ENCODE measurements at places on chromosomes 13 and 19. TPM values are rescaled to one million over a fixed set of nuclear protein-coding genes. Genes with fewer than 3 reads are reported as not detected.
A peak's percentile ranks its signal among the peaks of the same experiment; 100 is the strongest.

The POU2F2 gene
- total RNA-seq = not detected

The PINLYP gene
- total RNA-seq = not detected

DNA sequence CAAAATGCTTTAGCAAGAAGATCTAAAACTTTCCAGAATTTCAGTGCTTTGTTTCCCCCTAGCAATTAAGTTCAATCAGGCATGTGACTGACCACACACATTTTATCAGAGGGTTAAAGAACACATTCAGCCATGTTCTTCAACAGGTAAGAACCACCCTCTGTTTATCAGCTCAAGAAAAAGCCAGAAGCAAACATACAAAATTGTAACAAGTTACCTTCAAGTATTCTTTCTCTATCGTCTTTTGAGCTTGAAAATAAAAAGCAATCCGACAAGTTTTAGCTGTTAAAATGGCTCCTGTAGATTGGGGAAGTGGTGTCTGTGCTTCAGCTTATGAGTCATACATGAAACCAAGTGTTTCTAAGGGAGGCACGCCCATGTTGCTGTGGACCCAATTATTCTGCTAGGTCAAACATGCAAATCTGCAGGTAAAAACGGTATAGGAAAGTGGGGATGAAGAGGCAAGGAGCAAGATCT lies at the start of gene ELF1:
Gene ELF1, minus strand, starts transcription at position 306 of the 477 bp plus-strand sequence. CDS start 37,262 bp downstream, outside the sequence.
- DNase-seq = peak; percentile 83

The LIM2 gene
- total RNA-seq = not detected

The NALCN gene
- 0.34 TPM for total RNA-seq

The LYL1 gene
- total RNA-seq = not detected

DNA sequence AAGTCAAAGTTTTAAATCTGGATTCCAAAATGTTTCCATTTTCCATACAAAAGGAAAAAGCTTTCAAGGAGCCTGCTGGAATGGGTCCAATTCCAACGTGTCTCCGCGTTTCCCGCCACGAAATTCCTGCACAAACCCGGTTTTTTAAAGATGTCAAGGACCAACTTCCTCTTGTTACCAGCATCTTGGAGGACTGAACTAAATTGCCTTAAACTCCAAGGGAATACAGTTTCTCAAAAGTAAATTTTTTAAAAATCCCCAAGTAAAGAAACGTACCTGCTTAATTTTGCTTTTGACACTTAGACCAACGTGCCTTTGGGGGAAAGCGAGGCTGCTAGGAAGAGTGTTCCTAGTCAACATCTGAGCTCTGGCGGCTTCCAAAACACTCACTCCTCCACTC lies 12.3 kb upstream of the SOX1 start:
- DNase-seq = no peak

GRCh38 chr13:62292714-62293480 lies 877.2 kb upstream of the PCDH20 start:
- DNase-seq = peak; percentile 3

GRCh38 chr19:16394681-16395375 lies 70.2 kb downstream of the KLF2 start:
- DNase-seq = no peak

The RPS19 gene
- 5,241 TPM for total RNA-seq

DNA sequence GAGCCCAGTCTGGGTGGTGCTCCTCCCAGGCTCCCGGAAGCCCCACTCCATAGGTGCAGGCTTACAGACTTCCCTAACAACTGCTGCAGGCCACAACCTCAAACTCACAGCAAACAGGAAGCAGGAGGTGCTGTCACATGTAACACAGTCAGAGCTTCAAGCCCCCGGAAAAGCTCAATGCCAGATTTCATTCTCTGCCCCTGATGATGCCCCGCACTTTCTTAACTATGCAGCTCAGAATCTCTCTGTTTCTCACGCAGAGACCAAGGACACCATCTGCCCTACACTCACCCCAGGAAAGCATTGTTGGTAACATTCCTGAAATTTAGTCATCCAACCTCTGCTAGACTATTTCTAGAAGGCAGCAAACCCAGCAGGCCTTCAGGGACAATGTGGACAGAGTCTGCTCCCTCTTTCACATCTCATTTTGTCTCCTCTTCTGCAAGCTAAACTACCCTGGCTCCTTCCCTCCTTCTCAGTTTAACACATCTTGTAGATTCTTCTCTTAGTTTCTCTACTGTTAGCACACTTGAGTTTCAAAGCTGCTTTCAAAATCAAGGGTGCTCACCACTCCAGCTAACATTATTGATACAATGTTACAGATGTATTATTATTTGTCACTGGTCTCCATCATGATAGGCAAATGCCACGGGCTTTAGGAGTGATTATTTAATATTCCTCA lies 162.5 kb downstream of the KCTD12 start:
- no peak for DNase-seq

DNA sequence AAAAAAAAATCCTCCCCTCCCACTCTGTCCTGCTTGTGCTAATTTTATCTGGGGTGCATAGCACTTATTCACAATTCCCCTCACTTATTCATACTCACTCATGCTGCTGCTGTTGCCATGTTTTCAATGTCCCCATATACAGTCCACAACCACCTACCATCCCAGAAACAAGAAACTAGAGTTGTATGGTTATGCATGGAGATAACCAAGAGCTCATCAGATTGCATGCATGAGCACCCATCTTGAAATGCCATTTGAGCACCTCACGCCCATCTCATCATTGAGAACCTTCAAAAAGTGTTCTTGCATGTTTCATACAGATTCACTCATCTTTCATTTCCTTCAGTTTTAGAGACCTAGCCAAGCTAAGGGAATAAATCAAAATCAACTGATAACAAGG lies 15.1 kb upstream of the N4BP2L2 start:
- no peak for DNase-seq

The LRRC8E gene
- total RNA-seq = 14.7 TPM

DNA sequence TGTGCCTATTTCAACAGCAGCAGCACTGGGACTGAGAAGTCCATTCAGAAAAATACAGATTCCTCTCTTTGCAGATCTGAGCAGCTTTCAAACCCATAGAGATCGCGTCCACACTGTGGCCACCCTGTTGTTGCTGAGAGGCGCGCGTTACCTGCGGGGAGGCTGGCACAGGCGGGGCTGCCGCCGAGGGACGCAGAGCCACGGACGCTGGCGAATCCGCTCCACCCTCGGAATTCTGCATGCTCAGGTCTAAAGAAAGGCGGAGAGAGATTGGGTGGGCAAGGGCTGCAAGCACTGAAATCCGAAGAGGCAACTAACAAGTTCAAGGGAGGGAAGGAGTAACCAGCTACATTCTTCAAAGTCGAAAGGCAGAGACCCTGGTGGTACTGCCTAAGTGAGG lies 63.0 kb downstream of the RFX2 start:
- DNase-seq = no peak
